NCI-H1105 (cell line): ENCODE measurements at places on chromosomes 12 and 14.

GRCh38 chr12:115335048-115335447 lies 651.1 kb upstream of the TBX3 start:
- no peak for DNase-seq

DNA sequence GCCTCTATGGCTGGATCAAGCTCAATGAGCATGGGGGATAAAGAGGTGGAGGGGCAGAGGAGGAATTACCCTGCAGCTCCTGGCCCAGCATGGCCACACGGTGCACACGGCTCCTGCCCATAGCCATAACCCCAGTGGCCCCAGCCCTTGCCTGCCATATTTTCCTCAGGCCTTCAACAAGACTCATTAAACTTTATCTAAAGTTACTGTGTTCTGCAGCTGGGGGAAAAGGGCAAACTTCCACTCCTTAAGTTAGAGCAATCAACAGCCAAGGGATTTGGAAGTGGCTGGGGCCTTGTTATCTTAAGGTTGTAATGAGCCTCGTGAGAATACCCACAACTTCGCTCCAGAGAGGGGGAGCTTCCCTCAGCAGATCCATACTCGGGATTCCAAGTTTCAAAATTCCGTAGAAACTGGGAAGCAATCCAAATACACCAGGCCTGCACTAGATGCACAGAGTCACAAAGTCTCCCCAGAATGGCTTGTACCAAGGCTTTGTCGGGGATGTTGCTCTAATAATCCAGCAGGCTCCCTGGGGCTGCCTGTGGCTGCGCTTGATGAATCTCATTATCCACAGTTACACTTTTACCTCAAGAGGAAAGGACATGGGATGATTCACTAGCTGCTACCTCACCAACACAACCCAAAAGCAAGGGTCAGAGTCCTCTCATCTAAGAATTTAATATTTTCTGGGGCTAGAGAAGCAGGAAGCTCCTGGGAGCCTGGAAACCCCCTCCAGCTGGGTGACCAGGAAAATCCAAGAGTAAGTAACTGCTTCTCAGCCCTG lies 13.0 kb upstream of the OR6J1 start:
- no peak for DNase-seq

DNA sequence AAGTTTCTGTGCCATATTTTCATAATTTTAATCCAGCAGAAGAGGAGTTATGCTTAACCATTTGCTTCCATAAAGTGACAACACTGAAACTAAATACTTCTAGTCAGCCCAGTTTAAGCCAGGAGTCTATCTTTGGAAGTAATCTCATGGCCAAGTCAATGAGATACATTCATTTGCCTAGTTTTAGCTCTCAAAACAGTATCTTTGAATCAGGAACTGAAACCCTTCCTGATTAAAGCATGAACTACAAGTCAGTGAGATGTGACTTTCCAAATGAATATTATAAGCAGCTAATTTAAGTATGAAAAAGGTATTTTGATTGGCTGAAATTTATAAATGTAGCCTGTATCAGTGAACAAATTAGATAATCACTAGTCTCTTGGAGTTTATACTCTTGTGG lies 491.5 kb downstream of the SLC6A15 start:
- DNase-seq = no peak

DNA sequence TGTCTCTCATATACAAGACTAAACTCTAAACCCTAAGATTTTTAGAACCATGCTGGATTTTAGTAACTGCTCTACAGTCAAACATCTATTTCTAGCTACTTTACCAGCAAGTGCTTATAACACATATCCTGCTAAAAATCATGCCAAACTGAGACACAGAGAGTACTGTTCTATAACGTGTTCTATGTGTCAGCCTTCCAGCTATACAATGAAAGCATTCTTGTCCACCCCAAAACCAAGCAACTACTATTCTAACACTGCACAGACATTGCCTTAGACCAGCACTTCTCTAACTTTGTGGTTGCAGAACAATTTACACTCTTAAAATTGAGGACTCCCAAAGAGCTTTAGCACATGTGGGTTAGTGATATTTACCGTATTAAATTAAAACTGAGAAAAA lies 85.7 kb downstream of the SPPL3 start:
- no peak for DNase-seq

DNA sequence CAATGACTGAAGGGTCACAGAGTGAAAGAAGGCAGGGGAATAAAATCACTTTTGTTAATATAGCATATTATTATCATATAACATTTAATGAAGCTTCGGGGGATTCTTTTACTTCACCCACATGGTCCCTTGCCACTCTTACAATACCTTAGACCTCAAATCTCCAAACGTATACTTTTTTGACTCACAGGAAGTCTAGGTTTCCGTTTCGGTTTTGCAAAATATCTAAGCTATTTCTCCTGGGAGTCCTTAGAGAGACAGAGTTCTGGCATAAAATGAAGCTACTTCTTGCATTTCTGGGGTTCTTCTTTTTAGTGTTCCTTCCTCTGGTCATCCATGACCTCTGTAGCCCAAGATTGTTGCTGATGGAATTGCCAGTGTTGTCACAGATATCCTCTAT lies 590.5 kb upstream of the ATP2B1 start:
- no peak for DNase-seq

DNA sequence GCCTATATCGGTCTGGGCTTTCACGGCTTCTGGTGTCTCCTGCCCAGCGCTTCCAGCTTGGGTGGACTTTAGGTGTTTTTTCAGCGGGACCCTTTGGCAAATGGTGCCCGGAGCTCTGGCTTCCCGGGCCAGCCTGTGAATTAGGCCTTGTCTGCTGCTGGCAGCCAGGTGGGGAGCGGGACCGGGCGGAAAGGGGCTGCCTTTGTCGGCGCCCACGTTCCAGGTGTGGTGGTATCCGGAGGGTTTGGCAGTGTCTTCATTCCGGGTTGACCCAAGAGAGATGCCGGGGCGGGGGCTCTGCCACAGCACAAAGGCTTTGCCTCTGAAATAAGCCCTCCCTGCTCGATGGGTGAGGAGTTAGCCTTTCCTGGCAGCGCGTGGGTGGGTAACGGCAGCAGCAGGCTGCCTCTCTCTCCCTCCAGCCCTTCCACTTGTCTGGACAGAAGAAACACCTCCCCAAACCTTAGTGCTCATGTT lies 9.5 kb downstream of the RFLNA start:
- no peak for DNase-seq

- peak; percentile 43 for DNase-seq
These were observed 67.2 kb downstream of the TTC9 start for GRCh38 chr14:70708717-70709570.

DNA sequence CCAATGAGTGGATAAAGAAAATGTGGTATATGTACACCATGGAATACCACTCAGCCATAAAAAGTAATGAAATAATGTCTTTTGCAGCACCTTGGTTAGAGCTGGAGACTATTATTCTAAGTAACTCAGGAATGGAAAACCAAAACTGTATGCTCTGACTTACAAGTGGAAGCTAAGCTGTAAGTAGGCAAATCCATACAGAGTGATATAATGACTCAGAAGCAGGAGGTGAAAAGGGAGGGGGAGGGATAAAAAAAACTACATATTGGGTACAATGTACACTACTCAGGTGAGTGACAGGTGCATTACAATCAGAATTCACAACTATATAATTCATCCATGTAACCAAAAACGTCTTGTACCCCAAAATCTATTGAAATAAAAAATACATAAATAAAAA lies 15.1 kb upstream of the CLEC1A start:
- DNase-seq = no peak

- DNase-seq = no peak
These were observed 2.9 kb upstream of the CLMN start for GRCh38 chr14:95322651-95323050.

DNA sequence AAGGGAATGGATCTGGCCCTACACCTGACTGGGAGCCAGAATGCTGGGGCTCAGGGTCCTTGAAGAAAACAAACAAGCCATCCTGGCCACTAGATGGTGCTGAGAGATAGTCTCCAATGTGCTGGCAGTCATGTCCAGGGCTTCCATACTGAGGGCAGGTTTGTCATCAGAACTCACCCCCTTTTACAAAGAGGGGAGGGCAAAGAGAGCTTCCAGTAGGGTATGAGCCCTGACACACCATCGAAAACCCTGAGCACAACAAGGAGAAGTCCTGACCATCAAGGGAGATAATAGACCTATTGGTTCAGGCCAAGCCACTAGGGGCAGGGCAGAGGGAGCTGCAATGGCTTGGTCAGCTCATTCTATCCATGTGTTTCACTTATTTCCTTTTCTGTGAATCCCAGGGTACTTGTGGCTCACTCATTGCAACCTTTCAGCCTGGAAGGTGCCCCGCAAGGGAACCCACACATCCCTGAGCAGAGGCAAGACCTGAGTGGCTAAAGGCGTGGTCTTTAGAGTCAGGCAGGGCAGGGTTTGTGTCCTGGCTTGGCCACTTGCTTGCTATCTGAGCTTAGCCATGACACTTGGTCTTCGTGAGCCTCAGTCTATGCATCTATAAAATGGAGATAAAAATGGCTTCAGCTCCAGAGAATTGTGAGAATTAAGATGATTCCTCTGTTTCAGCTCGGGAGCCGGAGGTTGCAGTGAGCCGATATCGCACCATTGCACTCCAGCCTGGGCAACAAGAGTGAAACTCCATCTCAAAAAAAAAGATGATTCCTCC lies 6.2 kb upstream of the PLEKHH1 start:
- peak; percentile 31 for DNase-seq

DNA sequence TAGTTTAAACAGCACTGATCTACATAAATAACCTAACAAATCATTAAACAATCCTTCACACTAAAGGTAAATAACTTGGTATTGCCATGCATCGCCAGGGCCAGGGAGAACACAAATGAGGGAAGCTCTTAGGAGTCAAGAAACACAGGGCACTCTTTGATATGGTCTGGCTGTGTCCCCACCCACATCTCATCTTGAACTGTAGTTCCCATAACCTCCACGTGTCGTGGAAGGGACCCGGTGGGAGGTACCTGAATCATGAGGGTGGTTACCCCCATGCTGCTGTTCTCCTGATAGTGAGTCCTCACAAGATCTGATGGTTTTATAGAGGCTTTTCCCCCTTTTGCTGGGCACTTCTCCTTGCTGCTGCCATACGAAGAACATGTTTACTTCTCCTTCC lies 17.3 kb downstream of the TMEM132D start:
- DNase-seq = no peak

DNA sequence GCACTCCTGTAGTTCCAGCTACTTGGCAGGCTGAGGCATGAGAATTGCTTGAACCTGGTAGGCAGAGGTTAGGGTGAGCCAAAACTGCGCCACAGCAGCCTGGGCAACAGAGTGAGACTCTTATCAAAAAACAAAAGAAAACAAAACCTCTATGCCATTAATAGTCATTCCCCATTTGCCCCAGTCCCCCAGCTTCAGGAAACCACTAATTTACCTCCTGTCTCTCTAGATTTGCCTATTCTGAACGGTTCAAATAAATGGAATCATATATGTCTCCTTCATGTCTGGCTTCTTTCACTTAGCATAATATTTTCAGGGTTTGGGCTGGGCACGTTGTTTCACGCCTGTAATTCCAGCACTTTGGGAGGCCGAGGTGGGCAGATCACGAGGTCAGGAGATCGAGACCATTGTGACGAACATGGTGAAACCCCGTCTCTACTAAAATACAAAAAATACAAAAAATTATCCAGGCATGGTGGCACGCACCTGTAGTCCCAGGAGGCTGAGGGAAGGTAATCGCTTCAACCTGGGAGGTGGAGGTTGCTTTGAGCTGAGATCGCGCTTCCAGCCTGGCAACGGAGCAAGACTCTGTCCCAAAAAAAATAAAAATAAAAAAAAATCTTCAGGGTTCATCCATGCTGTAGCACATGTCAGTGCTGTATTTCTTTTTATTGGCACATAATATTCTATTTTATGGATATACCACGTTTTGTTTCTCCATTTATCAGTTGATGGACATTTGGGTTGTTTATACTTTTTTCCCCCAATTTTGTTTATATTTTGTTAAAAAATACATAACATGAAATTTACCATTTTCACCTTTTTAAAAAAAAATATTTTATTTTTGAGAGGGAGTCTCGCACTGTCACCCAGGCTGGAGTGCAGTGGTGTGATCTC lies 31.9 kb downstream of the KNTC1 start:
- DNase-seq = no peak

- peak; percentile 27 for DNase-seq
These were observed 24.1 kb upstream of the BCDIN3D start for GRCh38 chr12:49866859-49867569.

GRCh38 chr14:92638904-92639303 lies 109.5 kb downstream of the LGMN start:
- no peak for DNase-seq

- DNase-seq = peak; percentile 79
These were observed 389.6 kb upstream of the DDHD1 start for GRCh38 chr14:53542732-53543131.

DNA sequence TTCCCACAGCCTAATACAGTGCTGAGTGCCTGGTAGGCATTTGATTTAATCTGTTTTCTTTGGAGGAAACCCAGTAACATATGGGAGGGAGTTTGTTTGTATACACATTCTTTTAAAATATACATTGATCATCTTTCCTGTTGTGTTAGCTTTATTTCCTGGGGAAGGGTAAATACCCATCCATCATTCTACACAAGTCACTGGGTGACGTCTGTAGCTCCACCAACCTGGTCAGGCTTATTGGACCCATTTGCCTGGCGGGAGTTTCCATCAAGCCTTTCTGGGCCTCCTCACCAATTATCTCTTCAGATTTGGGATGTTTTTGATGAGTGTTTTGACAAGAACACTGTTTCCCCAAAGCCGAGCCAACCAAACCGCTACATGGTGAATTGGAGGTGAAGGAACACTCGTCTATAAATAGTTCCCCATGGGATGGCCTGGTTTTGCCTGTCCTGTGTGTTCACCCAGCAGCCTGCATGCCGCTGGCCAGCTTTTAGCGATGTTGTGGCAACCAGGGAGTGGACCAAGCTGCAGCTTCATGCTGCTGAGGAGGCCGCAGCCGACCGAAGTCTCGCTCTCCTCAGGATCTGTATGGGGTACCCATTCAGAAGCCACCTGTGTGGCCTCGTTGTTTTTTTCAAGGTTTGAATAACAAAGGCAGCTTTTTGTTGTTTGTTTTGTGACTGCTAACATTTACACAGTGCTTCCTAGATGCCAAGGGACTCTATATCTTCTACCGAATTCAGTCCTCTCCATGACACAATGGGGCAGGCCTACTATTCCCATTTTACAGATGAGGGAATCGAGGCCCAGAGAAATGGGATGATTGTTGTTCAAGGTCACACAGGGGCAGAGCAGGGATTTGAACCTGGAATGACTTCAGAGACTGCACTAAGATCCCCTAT lies 22.6 kb downstream of the PLXNC1 start:
- DNase-seq = no peak

DNA sequence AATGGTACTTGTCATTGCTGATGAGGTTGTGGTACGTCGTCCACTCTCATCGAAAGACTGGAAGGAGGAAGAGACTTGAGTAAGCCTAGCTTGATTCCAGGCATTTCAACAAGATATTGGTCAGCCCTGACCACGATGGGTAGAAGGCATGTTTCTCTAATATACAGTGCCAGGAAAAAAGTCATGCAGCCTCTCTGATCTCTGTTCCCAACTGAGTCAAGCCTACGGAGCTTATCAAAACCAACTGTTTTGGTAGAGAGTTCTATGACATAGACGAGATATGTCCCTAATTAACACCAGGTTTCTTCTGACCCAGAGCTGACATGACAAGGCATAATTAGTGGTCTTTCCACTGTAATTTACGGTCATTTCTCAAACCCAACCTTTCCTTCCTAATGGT lies 58.5 kb downstream of the NIN start:
- DNase-seq = no peak
